OCI-M1 (cell line): ENCODE measurements at places on chromosomes 2 and 18.
A peak's percentile ranks its signal among the peaks of the same experiment; 100 is the strongest.

DNA sequence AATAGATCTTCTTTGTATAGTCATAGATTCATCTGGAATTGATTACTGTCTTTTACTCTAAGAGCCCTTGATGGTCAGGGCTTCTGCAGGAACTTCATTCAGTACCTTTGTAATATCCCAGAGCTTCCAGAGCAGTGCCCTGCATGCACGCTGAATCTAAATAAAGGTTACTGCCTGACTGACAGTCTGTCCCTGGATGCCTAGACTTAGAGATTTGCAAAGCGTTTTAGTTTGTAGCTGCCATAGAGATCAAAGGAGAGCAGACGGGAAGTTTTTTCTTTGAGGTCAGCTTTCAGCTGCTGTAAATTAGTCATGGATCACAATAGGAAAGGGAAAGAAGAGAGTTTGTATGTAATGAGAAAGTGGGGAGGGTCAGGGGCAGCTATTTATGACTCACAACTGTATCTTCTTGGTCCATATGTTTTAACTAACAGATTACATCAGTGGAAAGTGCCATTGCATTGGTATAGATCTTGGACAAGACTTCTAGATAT lies 45.2 kb upstream of the NYAP2 start:
- peak; percentile 42 for DNase-seq

- no peak for DNase-seq
Observed at GRCh38 chr2:120677221-120677620, 58.4 kb upstream of the GLI2 start.

DNA sequence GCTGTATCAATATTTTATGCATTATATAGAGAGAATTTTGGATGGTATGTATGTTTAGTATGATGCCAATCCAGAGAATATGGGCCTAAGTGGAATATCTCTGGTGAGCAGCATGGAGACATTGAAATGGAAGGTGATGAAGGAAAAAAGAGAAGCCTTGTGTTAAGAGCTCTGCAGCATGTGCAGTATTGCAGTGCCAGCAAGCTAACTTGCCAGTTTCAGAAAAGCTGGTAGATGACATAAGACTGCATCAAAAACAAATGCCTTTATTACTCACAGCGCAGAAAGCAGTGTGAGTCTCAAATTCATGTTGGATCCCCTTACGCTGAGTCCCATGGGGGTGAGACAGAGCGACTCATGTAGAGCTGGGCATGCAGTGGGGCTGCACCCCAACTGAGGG lies 280.2 kb downstream of the CTNNA2 start:
- DNase-seq = no peak

- DNase-seq = no peak
Observed at GRCh38 chr18:78965917-78966792, 13.5 kb upstream of the SALL3 start.

- DNase-seq = no peak
Observed at GRCh38 chr2:45168711-45169338, 159.6 kb upstream of the SIX2 start.

DNA sequence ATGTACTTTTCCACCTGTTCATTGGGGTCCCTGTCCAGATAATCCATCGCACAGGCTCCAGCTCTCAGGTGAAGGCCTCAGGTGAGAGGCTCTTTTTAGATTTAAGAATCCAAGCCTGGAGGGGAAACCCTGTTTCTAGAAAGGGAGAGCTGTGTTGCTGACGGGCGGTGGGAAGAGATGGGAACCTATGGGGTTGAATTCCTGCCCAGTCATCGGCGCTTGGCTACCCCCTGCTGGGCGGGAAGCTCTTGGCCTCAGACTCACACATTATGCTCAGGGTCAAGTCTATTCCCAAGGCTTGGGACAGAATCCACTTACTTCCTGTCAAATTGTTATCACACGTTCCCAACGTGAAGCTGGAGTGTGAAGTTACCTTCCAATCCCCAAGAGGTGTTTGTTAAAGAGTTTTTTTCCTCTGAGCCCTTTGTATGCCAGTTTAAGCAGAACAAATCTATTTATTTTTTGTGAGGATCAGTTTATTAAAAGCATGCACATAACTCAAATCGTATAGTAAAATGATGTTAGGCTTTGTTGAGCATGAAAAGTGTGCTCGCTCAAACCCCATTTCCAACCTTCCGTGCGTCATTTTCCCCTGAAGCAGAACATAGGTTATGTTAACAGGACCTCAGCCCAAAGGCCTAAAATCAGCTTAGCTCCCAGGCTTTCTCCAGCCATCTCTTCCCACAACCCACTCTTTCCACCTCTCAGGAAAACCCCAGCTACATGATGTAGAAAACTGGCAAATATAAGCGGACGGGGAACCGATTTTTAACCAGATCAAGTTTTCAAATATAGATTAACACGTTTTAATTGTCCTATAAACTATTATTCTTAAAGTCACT lies 181.7 kb upstream of the ETAA1 start:
- DNase-seq = peak; percentile 2

- peak; percentile 21 for DNase-seq
Observed at GRCh38 chr18:48090702-48091101, 160.2 kb upstream of the SMAD2 start.

- DNase-seq = peak; percentile 19
Observed at GRCh38 chr2:11071211-11071610, 84.1 kb upstream of the SLC66A3 start.

- no peak for DNase-seq
Observed at GRCh38 chr2:113068249-113068648, 479 bp downstream of the IL1F10 start.

- DNase-seq = no peak
Observed at GRCh38 chr2:23418461-23418911, 33.5 kb downstream of the KLHL29 start.

GRCh38 chr2:227597998-227598397 lies 695 bp upstream of the SCYGR2 start:
- DNase-seq = no peak

DNA sequence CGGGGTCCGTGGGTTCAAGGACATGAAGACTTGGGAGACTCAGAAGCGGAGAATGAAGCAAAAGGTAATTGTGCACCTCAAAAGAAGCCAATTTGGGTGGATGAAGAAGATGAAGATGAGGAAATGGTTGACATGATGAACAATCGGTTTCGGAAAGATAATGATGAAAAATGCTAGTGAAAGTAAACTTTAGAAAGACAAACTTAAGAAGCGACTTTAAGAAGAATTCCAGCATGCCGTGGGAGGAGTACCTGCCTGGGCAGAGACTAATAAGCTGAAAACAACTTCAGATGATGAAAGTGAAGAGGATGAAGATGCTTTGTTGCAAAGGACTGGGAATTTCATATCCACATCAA lies 43.5 kb downstream of the PSTPIP2 start:
- DNase-seq = no peak

- DNase-seq = no peak
Observed at GRCh38 chr2:75138528-75138927, 60.8 kb downstream of the TACR1 start.

DNA sequence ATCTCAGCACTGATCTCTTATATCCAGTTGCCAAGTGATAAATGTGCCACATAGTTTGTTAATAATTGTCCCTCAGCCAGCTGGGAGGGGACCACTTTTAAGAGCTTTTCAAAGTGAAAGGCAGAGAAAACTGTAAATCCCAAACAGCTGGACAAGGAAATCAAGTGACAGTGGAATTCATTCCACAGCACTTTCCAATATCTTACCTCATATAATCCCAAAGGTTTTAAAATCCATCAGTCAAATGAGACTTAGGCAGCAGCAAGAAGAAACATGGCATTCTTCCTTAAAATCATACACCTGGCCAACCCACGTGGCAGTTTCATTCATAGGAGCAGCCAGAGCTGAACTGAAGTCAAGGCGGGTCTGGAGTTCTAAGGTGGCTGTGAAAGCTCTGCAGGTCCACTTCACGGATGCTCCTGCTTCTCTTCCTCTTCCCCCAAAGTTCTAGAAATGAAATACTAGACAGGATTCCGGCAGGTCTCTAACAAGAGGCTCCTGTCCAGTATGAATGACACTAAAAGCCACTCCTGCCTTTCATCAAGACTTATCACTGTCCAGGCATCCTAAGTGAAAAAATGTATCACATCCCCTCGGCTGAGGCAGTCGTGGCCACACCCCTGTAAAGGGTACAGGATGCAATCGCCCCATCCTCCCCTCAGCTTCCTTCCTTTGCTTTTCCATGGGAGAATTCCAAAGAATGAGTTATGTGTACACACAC lies 190.4 kb upstream of the STK17B start:
- no peak for DNase-seq

DNA sequence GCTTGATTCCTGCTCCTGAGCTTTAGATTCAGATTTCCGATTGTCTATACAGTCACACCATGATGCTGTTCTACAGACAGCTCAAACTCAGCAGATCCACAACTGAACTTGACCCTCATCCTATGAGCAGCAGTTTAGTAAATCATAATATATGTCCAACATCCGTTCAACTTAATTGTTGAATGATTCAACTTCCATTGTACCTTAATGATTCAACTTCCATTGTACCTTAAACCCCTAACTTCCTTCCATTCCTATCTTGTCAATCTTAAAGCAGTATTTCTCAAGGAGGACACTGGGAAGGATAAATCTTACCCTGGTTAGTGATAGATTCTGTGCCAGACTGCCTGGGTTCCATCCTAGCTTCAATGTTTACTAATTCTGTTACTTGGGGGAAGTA lies 60.1 kb downstream of the PIGN start:
- DNase-seq = no peak

DNA sequence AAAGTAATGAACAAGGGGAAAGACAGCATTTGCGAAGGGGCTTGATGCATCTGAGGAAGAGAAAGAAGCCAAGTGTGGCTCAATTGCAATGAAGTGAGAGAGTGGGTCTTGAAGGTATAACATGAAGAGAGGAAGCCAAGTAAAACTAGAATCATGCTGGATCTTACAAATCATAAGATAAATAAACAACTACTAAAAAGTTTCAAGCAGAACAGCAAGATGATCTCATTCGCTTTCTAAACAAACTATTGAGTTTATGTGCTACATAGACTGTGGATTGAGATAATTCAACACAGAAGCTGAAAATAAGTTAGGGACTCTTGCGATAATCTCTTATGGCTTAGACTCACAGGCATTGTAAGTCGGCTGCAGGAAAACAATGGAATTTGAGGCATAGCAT lies 1310.5 kb upstream of the NRXN1 start:
- no peak for DNase-seq

- no peak for DNase-seq
Observed at GRCh38 chr2:220162320-220162719, 534.9 kb downstream of the SLC4A3 start.

- DNase-seq = no peak
Observed at GRCh38 chr2:177359836-177360595, 32.6 kb upstream of the AGPS start.

DNA sequence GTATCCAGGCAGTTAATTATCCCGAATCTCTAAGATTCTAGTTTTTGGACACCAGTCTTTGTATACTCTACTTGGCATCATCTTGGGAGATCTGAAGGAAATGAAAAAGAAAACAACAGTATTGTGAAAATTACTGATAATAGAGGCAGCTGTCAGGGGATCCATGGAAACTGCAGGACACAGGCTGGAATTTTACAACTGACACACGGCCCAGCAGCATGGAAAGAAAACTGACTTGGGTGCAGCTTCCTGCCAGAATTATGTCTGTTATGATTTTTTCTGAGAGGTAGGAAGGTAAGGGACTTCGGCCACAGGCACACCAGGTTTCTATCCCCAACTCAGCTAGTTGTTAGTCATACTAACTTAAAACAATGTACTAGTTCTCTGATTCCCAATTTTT lies 57.7 kb upstream of the ERBB4 start:
- DNase-seq = no peak

DNA sequence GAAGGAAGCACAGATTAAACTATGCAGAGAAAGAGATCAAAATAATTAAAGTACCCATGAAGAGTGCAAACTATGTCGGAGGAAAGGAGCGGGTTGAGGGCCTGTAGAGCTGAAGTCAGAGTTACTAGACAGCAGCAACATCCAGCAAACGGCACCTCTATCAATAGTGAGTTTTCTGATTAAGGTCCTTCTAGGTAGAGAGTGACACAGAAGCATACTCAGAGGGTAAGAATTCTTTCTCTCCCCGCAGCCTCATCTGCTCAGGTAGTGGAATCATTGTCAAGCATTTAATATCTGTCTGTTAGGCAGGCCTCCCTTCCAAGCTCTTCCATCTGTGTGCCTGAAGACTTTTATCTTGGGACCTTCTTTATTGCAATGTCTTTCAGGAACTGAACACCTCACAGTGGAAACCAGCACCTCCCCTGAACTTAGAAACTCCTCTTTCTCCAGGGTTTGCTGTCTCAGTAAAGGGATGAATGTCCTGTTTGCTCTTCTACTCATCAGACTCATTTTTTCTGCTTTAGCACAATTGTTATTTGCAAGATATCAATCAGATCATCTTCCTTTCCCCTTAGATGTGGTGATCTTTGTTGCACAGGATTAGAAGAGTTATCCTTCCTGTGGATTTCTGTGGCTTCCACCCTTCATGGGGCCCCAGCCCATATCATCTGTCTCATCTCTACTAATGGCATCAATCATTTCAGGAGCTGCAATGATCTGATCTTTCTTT lies 28.8 kb downstream of the SP140 start:
- no peak for DNase-seq

- DNase-seq = no peak
Observed at GRCh38 chr18:70732188-70732587, 443.3 kb downstream of the SOCS6 start.

DNA sequence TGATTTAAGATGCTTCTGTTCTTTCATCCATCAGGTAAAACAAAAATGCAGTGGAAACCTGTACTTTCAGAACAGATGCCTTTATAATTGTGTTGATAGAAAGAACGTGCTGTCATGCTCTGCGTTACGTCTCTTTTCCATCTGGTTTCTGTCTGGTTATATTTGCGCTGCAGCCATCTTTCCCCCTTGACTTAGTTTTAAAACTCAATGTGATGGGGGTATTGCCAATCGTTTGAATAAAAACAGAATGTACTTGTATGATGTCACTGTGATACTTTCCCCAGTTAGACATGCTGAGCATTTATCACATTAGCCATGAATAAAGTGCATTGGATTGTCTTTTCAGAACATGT lies 508.6 kb downstream of the ADCYAP1 start:
- DNase-seq = no peak

GRCh38 chr2:129709001-129709955 lies 270.2 kb upstream of the RAB6C start:
- DNase-seq = no peak

DNA sequence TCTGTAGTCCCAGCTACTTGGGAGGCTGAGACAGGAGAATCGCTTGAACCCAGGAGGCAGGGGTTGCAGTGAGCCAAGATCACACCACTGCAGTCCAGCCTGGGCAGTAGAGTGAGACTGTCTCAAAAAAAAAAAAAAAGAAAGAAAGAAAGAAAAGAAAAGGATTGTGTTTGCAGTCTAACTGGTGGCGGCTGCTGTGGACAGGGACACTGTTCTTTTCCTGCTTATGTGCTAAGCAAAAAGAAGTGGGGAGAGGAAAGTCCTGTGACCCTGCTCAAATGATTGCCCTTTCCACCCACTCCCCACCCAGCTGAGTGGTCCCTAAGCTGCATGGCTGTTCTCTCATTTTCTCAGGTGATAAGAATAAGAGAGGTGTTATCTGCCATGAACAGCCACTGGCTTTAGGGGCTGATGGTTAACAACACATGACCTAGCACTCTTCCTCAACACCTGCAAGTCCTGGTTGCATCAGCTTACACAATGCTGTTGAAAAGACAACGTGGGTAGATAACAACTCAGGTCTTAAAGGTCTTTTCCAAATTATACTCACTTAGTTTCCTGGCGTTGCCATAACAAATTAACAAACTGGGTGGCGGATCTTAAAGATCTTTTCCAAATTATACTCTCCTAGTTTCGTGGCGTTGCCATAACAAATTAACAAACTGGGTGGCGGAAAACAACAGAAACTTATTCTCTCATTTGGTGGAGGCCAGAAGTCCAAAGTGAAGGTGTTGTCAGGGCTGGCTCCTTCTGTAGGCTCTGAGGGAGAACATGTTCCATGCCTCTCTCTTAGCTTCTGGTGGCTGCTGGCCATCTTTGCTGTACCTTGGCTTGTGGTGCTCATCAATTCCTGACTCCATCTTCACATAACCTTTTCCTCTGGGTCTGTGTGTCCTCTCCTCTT lies 90.3 kb upstream of the RTN4 start:
- peak; percentile 87 for DNase-seq
